ENCODE measurements at places on chromosomes 7 and 10.

DNA sequence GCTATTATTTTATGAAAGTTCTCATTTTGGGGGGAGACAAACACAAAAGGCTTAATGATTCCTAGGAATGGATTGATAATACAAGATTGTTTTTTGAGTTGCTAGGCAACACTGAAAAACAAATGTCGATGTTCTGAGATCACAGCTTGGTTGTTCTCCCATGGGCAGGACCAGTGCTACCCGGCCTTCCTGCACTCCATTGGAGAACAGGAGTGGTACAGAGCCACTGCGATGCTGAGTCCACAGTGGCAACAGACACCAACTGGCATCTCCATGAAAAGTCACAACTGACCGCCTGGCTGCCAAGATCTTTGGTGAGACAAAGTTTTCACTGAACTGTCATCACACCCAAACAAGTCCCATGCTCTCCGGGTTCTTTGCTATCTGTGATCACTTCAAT lies 68.9 kb upstream of the NMT2 start:
- no peak for DNase-seq

DNA sequence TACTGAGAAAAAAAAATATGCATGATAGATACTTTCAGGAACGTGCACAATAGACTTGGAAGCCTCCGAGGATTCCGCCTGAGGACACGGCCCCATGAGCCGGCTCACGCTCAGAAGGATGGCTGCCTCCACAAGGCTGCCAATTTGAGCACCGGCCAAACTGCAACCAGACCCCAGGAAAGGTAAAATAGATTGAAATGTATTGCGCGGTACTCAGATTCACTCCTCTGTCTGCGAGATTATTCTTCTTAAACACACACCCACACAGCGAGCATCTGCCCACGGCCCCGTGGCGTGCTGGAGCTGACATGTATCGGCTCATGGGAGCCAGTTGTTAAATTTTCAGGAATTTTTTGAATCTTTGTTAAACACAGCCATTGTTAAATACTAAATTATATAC lies 653.2 kb upstream of the MKI67 start:
- DNase-seq: no peak

- no peak for DNase-seq
These were observed 1.3 kb upstream of the FZD8 start for GRCh38 chr10:35643151-35644049.

- no peak for DNase-seq
These were observed 897.8 kb downstream of the SORCS3 start for GRCh38 chr10:105538874-105539273.

- DNase-seq: no peak
These were observed 102.3 kb upstream of the PPP1R3A start for GRCh38 chr7:114021135-114021534.

DNA sequence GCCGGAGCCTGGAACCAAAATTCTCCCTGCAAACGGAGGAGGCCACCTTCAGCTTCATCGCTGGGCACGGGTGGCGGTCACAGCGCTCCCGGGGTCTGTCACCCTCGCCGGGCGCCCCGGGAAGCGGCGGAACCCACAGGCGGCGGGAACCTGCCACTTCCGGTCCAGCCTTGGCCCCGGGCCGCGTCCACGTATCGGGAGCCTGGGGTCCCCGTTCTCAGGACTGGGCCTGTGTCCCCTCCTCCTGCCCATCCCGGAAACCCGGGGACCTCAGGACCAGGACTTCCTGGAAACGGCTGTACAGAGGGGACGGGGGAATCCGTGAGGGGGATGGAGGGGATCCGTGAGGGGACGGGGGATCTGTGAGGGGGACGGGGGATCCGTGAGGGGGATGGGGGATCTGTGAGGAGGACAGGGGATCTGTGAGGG lies 25.4 kb downstream of the PDGFA start:
- no peak for DNase-seq

DNA sequence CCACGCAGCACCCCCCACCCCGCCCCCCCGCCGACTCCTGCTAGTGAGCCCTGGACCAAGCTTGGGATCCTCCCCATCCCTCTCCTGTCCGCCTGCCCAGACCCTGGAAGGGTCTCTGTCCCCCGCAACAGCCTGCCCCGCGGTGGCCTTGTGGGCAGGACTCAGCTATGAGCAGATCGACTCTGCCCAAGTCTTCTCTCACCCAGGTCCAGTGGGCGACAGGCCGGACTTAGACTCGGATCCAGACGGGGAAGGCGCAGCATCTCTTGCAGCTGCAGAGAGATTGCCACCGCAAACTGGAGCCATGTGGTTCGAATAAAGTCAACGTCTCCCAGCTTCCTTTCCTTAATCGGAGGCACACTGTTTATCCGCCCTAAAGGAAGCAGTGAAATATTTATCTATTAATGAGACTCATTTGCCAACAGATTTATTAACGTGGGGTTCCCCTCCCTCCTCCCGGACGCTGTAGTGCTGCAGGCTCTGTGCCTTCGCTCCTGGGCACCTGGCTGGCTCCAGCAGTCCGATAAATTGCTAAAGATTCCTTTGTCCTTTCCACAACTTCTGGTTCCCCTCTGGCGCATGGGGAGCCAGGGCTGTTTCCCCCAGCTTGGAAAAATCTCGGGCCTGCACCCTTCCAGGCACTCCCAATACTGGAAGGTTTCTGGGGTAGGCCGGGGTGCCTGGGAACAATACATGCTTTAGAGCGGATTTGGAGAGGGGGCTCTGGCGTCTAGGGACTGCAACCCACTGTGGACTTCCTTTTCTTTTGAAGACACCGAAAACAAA lies 634 bp upstream of the HOXA7 start:
- DNase-seq: no peak

All from fibroblast of skin of left biceps (primary cell).